ENCODE measurements at places on chromosomes 3 and 15.
A peak's percentile ranks its signal among the peaks of the same experiment; 100 is the strongest.

GRCh38 chr15:93307513-93307912 lies 218.5 kb upstream of the RGMA start:
- DNase-seq: no peak

DNA sequence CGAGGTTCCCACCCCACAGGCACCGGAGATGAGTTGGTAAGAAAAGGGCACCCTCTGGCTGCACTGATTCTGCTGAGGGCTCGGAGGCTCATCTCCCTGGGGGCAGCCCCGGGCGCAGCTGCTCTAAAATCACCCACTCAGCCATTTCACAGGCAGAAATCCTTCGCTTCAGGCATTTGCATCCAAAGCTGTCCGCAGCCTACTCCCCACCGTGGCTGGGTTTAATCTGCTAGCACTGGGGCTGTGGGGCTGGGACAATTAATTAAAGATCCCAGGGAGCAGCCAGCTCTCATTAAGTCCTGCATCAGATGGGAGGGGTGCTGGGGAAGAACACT lies 104.3 kb upstream of the PRR20G start:
- DNase-seq: no peak

DNA sequence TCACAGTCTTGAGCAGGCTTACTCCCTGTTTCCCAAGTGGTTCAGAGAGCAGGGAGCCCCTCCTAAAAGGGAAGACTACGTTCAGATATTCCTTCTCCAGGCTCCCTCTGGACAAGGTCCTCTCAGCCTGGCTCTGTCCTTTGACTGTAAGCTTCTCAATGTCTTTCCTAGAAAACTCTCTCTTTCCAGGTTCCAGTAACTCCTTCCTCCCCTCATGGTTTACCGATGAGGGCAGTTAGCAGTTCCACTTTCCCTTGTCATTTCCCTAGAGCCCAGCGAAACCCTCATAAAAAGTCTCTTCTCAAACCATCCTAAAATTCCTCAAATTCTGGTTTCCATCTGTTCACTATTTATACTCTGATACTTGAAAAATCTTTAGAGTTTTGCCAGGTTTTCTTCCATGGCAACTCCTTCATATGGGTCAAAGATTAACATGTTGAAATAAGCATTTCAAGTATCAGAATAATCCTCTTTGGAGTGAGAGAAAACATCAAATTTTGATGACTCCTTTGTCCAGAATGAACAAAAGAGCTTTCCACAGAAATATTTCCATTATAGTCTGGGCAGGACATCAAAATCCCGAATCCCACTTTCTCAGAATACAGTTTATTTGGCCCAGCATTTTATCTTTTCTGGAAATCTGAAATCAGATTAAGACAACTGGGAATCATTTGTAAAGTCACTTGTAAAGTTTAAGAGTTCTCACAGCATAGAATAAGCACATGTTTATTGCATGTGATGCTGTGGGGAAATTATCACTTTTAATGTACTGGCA lies 599.4 kb downstream of the UNC13C start:
- no peak for DNase-seq

DNA sequence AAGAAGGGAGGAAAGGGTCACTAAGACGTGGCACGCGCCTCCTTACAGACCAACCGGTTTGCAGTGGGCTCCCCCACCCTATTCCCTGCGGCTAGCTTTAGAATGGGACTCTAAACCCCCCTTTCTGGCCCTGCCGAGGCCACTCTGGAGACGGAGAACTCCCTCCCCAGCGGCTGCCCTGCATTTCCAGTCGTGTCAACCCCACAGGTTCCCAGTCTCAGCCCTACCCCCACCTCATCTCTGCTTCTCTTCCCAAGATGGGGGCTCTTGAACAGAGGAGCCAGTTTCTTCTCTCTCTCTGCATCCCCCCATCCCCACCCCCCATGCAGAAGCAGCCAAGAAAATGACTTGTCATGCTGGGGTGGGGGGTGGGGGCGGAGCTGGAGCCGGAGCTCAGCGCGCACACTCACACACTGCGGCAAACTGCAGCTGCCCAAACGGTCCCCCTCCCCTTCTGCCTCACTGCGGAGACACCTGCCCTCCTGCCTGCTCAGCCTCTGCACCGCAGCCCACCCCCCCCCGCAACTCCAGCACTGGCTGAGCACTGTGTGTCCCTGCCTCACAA lies 871 bp downstream of the MAP1A start:
- peak; percentile 12 for DNase-seq

DNA sequence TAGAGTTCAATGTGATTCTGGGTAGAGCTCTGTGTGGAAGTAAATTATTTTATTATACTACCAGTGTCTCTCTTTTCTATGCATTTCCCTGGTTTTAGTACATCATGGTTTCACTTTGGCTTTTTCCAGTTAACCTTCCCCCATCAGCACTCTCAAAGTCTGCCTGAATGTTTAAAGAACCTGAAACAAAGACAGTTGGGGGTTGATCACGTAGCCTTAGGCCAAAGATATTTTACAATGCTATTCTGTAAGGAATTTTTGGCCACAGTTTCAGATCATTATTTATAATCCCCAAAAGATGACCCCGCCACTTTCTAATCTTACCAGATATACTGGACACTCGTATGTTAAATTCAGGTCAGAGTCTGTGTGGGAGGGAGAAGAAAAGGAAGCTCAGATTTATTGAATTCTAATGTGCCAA lies 156.3 kb upstream of the TMC3 start:
- no peak for DNase-seq

DNA sequence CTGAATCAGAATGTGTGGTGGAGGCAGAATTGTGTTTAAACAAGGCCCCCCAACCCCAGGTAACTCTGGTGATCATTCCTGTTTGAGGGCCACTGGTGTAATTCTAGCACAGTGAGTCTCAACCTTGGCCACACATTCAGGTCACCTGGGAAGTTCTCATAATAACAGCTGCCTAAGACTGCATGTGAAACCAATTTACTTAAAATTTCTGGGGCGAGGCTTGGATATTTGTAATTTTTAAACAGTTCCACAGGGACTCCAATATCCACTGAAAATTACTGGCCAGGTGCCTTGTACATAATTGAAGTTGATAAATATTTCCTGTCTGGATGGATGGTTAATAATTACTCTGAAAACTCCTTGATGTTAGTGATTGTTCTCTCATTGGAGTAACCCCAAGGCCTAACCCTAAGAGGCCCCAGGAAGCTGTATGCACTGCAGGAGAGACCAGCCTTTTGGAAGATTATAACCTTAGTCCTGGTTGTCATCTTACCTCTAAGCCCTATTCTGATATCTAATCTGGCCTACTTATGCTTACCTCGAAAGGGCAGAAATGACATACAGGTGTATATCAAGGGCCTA lies 25.7 kb upstream of the EPHB1 start:
- no peak for DNase-seq

DNA sequence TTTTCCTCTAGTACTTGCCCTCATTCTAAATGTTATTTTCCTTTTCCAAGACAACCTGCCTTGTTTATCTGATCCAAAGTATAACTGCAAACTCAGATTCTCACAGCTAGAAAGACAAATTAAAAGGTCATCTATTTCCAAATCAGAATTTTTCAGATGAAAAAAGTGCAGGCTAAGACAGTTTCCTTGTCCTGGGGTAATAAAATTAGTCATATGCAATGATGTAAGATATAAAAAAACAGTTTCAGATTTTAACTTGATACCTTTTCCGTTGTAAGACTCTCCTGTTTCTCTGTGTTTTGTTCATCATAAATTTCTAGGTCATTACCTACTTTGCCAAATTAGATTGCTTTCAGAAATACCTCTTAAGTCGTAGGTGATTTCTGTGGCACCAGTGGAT lies 238.4 kb upstream of the PEX5L start:
- DNase-seq: no peak

DNA sequence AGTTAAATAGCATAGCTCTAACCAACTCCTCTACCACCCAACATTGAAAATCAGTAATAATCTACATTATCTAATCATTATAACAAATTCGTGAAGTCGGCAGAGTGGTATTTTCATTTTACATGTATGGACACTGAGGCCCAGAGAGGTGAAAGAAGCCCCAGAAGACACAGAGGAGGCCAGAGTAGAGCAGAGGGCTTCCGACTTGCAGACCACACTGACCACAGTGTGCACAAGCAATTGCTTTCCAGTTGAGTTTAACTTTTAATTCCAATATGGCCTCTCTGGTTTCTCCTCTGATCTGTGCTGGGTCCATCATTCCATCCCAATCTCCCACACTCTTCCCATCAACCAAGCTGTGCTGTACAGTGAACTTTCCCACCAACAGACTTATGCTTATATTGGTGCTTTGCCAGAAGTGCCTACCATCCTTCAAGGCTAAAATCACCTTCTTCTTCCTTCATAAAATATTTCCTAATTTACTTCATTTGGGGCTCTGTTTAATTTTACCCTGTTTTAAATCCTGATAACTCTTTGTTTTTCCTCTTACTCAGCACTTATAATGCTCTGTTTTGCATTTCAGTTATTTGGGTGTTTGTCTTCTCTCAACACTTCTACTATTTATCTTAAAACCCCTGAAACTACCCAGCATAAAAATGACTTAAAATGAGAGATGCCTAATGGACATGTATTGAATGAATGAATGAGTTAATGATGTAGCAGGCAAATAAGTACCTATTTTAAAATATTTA lies 81.8 kb upstream of the TNFSF10 start:
- no peak for DNase-seq

DNA sequence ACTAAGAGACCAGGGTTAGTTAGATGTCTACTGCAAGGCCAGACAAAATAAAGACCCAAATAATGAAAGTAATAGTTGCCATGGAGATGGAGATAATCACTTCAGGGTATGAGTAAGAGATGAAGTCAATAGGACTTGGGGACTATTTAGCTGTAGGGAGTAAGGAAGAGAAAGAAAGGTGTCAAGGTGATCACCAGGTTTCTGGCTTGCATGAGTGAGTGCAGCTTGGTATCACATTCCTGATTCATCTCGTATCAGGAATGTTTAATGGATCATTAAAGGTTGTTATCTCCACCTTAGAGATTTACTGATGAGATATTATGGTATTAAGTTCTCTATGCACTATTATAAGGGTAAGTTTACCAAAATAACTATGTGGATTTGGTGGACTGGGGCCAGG lies 357.4 kb upstream of the ATP11B start:
- no peak for DNase-seq

DNA sequence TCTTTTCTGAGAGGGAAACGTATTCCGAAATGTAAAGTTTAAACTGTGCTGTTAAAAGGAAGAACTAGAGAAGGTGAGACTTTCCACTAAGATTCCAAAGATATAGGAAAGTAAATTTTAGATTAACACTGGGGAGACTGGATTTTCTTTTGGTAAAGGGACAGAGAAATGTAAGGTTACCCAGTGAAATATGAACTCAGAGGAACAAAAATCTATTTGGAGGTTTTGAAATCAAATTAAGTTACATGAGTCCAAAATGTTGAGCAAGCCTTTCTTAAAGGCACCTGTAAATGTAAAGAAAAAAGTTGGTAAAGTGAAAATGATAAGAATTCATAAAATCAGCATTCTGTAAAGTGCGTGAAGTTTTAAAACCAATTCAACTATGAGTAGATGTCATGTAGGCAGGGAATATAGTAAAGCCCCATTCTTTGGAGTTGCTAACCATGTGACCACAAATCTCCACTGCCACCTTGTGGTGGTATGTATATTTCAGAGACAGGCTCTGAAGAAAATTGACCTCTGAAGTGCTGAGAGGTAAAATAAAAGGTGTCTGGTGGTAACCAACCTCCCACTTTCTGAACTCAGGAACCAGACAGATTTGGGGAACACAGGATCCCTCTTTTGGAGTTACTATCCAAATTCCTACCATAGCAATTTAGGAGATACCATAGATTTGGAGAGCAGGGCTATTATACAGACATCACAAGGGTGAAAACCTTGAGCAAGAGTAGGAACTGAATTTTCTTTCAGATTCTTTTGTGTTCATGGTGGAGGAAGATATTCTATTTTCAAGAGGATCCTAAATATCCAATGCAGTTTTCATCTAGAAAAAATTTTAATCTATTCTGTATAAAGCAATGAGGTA lies 215.3 kb downstream of the ROBO2 start:
- peak; percentile 36 for DNase-seq

All from HL-60 (cell line).